ENCODE measurements at places on chromosomes 5 and 9. TPM values are rescaled to one million over a fixed set of nuclear protein-coding genes. Genes with fewer than 3 reads are reported as not detected.

GRCh38 chr5:115736004-115736689, 80.3 kb downstream of the CDO1 start:
- no peak for DNase-seq

DNA sequence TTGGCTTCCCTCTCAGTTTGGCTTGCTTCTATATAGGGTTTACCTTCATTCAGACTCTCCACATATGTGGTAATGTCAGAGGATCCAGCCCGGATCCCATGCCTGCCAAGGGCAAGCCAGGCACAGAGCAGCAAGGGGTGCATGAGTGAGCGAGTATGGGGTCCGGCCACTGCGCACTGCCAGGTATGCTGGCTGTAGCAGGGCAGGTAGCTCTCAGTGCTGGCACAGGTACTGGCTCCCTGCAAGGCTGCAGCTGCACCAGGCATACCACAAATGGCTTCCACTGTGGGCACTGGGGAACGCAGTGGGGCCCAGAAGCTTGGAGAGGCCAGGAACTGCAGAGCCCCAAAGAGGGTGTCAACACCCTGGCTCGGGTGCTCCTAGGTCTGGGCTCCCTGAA, 86.2 kb downstream of the GIN1 start:
- no peak for DNase-seq

DNA sequence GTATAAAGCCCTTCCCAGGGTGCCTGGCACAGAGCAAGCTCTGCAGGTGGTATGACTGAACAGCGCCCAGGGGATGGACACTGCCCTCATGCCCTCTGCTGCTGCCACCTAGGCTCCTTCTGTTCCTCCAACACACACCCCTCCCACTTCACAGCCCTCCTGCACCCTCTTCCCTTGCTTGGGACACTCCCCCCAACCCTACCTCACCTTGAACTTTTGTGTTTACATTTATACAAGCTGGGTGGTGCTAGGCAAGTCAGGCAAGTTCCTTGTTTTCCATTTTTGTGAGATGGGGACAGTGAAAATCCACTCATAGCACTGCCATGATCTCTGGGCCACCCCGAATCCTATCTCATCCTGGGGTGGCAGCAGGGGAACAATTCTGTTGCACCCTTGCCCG, 18.8 kb upstream of the CORO2A start:
- DNase-seq = no peak

GRCh38 chr5:14783691-14784090, 87.9 kb downstream of the ANKH start:
- no peak for DNase-seq

- DNase-seq = no peak
Measured at GRCh38 chr5:126718236-126718868, 58.6 kb upstream of the LMNB1 start.

DNA sequence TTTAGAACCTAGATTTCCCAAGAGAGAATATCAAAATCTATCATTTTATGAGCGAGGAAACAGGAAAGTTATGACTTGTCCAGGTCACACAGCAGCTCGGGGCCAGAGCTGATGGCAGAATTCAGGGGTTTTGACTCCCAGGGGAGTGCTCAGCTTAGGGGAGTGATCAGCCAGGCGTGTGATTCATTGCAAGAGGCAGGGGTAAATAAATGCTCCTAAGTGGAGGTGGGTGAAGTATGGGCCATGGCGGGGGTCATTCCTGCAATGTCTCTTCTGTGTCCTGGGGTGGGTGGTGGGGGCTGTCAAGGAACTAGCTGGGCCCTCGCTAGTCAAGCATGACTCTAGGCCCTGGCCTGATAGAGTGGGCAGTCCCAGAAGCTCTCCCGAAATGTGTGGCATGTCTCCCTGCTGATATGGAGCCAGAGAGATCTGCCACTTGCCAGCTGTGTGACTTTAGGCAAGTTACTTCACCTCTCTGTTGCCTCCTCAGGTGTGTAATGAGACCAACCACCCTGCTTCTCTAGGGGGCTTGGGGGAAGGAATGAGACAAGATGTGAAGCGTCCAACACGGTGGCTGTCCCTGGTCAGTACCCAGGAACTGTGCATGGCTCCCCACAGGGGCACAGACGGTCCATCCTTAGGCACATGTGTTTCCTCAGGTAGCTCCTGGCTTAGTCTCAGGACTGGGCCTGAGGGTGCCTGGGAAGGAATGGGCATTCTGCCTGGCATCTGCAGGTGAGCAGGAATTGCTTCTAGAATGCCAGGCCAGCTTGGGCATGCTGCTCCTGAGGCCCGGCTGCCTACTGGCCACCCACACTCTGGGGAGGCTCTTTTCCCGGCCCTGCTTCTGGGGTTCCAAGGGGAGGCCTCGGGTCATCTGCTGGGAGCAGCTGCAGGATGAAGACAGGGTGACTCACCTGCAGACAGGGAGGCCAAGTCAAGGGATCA, 36.5 kb upstream of the SH3PXD2B start:
- no peak for DNase-seq

GRCh38 chr5:80654054-80654390, 430 bp upstream of the MSH3 start:
- DNase-seq = no peak

DNA sequence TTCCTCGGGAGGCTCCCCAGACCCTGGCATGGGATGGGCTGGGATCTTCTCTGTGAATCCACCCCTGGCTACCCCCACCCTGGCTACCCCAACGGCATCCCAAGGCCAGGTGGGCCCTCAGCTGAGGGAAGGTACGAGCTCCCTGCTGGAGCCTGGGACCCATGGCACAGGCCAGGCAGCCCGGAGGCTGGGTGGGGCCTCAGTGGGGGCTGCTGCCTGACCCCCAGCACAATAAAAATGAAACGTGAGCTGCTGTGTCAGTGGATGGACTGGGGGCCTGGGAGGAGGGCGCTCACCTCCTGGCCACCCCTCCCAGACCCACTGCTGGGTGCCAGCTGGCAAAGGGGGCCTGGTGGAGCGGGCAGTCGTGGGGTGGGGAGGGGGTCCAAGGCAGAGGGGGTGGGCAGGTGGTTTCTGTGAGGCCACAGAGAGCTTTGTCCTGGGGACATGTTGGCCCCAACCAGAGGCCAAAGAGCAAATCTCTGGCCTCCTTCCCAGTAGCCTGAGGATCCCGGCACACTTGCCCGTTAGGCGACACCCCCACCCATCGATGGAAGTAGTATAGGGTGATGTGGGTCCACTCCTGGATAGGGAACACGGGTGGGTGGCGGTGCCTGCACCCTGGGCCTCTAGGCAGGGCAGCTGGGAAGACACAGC, 9.8 kb downstream of the EGFL7 start:
- no peak for DNase-seq

DNA sequence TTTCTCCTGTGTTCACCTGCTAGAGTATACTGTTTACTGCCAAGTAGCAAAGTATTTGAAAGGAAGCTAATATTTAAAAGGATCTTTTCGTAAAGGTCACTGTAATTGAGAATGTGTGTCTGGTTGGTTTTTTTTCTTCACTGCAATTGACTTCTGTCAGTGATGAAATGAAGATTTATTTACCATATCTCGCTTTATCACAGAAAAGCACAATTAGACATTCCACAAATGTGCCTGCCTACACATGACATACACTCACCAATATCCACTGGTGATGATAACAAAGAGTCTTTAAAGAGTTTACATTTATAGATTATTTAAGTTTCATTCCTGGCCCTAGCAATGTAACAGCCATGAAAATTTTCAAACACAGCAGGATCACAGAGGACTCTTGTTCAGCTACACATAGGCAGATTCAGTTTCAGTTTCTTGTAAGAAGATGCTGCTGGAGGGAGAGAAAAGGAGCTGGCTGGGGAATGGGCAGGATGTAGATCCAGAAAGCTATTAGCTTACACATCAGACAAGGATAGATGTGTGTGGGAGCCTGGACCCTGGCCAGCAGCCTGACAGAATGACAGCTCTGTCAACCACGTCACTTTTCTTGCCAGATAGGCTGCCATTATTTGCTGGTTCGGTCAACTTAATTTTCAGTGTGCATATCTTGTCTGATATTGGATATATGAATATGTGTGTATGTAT, 104.0 kb downstream of the GDNF start:
- DNase-seq = no peak

DNA sequence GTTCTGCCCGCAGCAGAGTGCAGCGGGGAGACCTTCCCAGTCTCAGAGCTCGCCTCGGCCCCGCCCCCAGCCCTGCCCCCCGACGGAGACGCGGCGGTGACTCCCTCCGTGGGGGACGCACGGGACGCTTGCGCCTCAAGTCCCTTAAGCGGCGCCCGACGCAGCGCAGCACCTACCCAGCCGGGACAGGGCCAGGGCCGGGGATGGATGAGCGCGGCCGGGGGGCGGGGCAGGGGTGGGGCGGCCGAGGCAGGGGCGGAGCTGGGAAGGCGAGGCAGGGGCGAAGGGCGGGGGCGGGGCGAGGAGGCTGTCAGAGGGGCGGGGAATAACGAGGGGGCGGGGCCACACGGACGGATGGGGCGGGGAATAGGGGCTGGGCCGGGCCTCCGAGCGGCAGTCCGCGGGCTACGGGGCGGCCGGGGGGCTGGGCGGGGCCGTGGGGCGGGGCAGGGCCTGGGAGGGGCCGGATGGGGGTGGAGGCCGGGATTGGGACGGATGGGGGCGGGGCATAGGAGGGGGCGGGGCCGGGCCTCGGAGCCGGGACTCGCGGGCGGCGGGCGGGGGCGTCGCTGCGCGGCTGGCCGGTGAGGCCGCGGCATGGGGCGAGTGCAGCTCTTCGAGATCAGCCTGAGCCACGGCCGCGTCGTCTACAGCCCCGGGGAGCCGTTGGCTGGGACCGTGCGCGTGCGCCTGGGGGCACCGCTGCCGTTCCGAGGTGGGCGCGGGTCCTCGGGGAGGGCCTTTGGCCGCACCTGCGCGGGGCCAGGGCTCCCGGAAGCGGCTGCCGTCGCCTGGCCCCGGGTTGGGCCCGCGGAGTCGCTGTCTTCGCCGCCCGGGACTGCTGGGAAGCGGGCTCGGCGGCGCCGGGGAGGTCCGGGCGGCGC, at the start of gene ARRDC1:
Gene ARRDC1 (plus strand): TSS at position 566 of the 884 bp plus-strand sequence. CDS start 32 bp downstream, at position 598.
- peak; percentile 97 for DNase-seq

DNA sequence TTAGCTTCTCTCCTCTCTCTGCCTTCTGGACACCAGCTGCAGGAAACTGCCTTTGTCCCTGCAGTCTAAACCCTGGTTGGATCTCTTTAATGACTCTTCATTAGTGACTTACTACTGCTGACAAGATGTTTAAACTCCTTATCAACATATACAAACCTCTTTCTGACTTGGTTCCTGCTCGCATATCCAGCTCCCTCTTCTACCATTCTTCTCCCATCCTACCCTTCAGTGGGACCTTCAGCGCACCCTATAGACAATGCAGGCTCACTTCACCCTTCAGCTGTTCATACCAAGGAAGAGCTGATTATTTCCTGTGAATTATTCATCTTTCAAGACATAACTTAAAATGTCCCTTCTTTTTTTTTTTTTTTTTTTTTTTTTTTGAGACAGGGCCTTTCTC, 436.5 kb downstream of the KIAA0825 start:
- no peak for DNase-seq

GRCh38 chr9:133658442-133659431, 22.6 kb downstream of the DBH start:
- no peak for DNase-seq

DNA sequence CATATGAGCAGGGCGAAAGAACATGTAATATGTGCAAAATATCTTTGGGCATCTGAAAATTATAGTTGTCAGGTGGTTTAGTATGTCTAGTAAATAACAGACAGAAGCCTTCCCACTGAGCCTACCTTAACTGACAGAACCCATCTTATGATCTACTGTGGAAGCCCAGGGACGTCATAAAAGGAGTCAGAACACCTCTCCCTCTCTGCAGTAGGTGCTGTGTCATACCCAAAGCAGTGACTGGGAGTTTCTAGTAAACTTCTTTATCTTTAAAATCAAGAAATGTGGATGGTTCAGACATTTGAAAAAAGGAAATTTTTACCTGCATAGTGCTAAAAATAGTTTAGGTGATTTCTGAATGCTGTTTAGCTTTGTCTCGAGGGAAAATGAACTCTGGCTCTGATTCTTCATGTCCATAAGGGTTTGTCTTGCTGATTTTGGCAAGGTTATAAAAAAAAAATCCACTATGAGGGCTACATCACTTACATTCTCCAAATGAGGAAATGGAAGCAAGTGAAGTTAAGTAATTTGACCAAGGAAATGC, 104.0 kb downstream of the NUDT12 start:
- DNase-seq = no peak

DNA sequence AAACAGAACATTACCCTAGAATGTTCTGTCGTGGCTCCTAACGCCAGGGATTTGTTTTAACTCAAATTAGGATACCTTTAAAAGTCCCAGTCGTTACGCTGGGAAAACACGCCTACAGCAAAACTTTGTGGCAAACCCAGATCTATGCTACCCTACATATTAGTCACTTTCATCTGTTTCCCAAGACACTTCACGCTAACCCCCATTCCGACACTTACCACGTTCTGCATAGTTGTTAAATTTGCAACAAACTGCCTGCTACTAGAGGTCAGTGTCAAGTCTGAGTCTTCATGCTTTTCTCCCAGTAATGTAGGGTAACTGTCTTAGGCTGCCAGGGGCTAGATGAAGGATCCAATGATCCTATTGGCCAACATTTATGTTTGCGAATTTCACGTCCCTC, 140.3 kb downstream of the RASEF start:
- no peak for DNase-seq

DNA sequence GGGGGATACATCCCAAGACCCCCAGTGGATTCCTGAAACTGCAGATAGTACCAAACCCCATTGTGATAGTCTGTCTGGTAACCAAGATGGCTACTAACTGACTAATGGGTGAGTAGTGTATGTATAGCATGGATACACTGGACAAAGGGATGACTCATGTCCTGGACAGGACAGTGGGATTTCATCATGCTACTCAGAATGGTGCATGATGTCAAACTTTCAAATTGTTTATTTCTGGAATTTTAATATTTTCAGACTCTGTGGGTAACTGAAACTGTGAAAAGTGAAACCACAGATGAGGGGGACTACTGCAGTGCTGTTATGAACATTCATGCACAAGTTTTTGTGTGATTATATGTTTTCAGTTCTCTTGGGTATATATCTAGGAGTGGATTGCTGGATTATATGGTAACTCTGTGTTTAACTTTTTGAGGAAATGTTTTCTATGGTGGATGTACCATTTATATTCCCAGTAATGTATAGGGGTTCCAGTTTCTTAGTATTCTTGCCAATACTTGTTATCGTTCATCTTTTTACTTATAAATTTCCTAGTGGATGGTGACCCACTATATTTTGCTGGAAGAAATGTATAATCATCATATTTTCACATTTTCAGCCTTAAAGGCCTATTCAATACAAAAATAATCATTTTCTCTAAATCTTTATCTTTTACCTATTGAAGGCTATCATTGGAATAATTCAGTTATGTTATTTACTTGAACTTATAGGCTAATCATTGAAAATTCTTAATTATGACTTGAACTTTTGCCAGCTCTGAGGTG, 140.9 kb downstream of the NR3C1 start:
- DNase-seq = no peak

- peak; percentile 75 for DNase-seq
Measured at GRCh38 chr5:176542596-176543427, 5.6 kb upstream of the RNF44 start.

GRCh38 chr5:157069949-157070348, 11.0 kb upstream of the HAVCR1 start:
- DNase-seq = no peak

CARTPT gene
- total RNA-seq = not detected

CCDC107 gene
- total RNA-seq = 58.6 TPM

ELAVL2 gene
- not detected for total RNA-seq

IFNA21 gene
- total RNA-seq = not detected

RHOBTB3 gene
- 76.5 TPM for total RNA-seq

JAKMIP2 gene
- total RNA-seq = 0.16 TPM

OR13C4 gene
- total RNA-seq = not detected

DMRTA1 gene
- total RNA-seq = 1.0 TPM

WHRN gene
- 0.49 TPM for total RNA-seq

KIAA1191 gene
- 76.0 TPM for total RNA-seq

SPATA31A3 gene
- total RNA-seq = not detected

SV2C gene
- total RNA-seq = 0.22 TPM

COL5A1 gene
- 18.7 TPM for total RNA-seq

CER1 gene
- total RNA-seq = not detected

ANKRD33B gene
- 4.1 TPM for total RNA-seq

GFRA3 gene
- 1.4 TPM for total RNA-seq

Measured in Right ventricle myocardium inferior (tissue), 1 donor.